ENCODE measurements at places on chromosomes 12 and 14. TPM values are rescaled to one million over a fixed set of nuclear protein-coding genes. Genes with fewer than 3 reads are reported as not detected.

DNA sequence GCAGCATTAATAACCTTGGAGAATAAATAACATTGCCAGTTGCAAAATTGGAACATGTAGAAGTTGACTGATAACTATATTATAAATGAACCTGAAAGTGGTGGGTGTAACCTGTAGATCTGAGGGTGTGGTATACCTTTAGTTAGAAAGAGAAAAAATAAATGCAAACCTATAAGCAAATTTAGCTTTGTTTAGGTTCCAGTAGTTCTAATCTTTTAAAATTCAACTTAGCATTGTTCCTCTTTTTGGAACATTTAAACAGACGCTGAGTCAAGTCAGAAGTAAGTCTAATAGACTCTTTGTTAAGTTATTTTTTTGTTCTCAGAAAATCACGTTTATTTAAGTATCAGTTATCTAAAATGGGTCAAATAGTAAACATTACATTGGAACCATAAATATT lies 120.0 kb downstream of the DNAI7 start:
- no peak for DNase-seq

INSM2 gene
- 0.07 TPM for total RNA-seq

DNA sequence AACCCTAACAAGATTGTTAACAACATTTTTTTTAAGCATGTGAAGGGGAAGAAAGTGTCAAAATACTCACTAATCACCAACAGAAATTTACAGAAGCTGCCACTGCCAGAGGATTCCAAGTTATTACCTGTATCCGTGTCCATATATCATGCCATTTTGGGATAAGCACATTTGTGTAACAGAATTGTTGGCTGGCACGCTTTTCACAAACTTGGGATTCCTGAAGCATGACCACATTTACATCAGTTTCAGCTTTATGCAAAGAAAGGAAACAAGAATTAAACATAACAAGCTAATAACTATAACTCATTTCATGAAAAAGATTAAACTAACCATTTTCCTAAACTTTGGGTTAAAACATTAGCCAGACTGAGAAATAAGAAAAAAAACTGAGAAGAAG lies 5.9 kb downstream of the NEMP1 start:
- no peak for DNase-seq

DNA sequence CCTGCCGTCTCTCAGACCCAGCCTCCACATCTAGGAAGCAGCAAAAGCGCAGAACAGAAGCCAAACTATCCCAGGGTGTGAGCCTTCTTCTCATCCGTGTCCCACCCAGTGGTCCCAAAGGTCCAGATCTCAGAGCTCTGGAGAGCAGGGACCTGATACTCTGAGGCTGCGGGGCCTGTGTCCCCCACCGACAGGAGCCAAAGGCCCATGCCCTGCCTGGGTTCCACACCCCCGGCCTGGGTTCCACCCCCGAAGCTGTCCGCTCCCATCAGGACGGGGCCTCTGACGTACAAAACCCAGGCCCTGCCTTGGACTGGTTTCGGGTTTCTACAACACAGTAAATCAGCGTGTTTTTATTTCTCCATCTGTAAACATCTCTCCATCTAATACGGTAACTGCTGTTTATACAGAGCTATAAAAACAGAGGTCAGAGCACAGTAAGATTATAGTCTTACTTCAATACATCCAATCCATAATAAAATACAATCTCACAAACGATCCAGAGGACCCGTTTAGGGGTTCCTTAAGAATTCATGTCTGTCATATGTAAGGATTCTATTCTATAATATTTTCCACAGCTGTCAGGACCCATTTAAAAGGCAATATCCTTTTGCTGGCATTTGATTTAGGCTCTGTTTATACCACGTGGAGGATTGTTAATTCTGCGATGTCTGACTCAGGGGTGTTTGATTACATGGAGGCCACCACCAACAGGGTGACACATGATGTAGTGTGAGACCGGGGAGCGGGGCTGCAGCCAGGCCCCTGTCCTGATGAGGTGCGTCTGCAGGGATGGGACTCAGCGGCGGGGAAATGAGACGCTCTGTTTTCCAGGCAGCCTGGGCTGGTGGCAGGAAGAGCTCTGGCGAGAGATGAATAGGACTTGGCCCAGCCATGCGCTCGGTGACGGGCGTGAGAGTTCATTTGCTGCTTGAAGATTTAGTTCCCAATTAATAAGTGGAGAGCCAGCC lies 110.3 kb downstream of the DICER1 start:
- DNase-seq, result peak; percentile 10

DNA sequence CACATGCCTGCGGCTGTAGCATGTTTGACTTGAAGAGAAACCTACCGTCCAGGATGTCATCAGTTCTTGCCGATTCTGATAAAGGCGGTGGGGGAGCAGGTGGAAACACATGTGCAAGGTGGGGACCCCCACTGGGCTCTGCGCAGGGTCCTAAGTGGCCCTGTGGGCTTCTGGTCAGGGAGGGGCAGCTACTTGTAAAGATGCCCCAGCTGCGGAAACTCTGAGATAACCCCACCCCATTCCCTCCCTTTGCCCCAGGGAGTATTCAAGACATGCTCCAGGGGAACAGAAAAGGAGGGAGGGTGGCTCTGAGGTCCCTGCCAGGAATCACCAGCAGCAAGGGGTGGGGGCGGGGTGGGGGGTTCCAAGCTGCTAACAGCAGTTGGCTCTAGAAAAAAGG lies 67.6 kb downstream of the PIWIL1 start:
- no peak for DNase-seq

GRCh38 chr14:60331201-60332045 lies 82.4 kb downstream of the PPM1A start:
- peak; percentile 96 for DNase-seq

CACNA2D4 gene
- not detected for total RNA-seq

TPCN1 gene
- total RNA-seq, result 29.3 TPM

DNA sequence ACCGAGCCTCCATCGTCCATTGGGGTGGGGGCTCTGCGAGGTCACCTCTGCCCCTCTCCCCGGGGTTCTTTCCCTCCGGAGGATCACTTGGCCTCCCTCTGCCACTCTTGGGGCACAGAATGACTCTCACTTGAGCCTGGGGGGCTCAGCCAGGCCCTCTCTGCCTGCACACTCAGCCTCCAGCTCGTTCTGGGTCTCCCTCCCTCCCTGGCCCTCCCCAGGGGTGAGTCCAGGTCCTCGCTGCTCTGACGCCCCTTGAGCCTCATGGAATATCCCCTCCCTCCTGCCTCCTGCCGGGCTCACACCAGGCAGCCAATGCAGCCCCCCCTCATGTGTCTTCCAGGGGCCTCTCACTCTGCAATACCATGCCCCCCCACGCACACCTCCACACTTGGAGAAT lies 17.7 kb upstream of the SFSWAP start:
- DNase-seq, result no peak

DNA sequence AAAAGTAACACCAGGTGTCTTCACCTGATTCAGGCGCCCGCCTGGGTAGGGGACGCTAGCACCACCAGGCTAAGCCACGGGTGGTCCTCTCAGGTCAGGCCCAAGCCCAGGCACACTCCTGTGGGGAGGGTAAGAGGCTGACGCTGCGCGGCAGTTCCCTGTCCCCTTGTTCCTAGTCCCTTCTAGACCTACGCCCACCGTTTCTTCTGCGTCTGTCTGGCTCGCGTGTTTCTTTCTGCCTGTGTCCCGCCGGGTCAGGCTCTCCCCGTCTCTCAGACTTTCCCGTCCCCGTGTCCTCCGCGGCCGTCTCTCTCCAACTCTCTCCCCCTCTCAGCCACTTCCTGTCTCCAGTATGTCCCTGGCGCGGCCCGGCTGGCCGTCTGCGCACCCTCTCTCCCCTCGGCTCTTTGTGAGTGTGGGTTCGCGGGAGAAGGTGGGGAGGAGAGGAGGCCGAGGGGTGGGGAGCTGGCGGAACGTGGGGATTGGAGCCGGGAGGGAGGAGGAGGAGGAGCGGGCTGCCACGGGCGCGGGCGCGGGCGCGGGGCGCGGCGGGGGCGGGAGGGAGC lies 3.1 kb upstream of the TNS2 start:
- no peak for DNase-seq

- no peak for DNase-seq
These were observed 37.1 kb upstream of the PLXNC1 start for GRCh38 chr12:94111302-94111701.

DNA sequence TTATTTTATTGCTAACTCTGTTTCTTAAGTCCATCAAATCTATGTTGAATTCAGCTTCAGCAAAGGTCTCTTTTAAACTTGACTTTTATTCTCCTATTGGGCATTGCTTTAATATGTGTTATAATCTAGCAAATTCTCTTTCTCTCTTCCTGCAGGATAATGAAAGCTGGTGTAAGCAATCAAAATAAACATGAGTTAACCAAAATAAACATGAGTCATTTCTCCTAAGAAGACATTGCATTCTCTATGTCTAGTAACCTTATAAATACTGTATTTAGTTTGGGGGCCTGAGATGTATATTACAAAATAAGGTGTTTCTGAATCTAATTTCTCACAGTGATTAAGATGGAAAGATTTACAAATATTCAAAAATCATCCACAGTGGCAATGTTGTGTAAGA lies 739.1 kb upstream of the ATXN7L3B start:
- DNase-seq, result peak; percentile 59

- DNase-seq, result peak; percentile 69
These were observed 609.7 kb downstream of the SLC16A7 start for GRCh38 chr12:60205500-60205899.

C12orf60 gene
- 0.47 TPM for total RNA-seq

GRCh38 chr12:6274231-6275221 lies 36.0 kb upstream of the PLEKHG6 start:
- DNase-seq, result peak; percentile 61

- DNase-seq, result no peak
These were observed 41.5 kb downstream of the BCL11B start for GRCh38 chr14:99230208-99231151.

RFLNA gene
- total RNA-seq, result not detected

TPH2 gene
- total RNA-seq, result not detected

- DNase-seq, result peak; percentile 87
These were observed 117.2 kb upstream of the DIO3 start for GRCh38 chr14:101444116-101444515.

DNA sequence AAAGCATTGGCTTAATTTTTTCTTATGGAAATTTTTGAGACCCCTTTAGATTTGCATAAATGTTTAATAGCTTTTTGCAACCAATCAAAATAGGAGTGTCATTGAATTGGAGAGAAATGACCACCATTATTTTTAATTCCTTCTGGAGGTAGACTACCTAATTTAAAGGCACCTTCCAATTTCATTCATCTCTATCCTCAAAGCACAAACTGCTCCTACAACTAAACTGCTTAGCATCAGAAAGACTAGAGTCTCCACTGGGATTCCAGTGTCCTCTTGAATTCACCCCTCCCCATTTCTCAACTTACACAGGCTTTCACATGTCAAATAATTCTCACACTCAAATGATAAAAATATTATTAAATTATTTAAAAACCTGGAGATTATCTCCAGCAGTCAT lies 168.4 kb downstream of the RPS29 start:
- DNase-seq, result no peak

GRCh38 chr12:58211211-58211610 lies 269.8 kb downstream of the ATP23 start:
- DNase-seq, result no peak

GRCh38 chr12:26369588-26369987 lies 174.2 kb downstream of the SSPN start:
- DNase-seq, result peak; percentile 84

DNA sequence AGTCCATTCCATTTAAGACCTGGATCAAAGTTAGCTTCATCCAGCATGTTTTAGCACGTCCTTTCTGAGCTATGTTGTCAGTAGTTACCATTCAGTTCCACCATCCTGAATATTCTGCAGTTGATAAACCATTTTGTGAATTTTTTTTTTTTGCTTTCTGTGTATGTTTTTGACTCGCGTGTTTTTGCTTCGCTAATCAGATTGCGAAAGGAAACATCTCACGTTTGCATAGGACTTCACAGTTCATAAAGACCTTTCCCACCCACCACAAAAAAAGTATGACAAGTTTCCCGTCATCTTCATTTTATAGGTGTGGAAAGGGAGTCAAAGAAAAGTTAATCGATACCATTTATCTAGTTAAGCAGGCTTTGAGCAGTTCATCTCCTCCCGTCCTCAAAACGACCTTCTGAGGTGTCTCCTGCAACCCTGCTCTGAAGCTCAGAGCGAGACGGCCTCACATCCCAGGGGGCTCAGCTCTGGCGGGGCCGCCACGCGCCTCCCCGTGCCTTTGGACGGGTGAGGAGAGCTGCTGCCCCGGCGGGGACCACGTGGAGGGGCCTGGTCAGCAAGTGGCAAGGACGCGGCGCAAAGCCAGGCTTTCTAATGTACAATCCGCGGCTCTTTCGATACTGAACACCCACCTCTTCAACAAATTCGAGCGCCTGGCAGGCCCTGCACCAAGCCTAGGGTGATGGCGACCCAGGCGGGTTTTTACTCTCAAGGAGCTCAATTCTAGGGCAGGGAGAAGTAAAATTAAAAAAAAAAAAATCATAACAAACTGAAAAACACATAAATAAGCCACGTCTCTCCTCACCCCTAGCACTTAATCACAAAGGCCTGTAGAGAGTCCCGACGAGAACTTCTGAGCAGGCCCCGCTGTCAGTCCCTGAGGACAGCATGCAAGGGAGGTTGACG lies 988 bp upstream of the TMEM263 start:
- no peak for DNase-seq

SDS gene
- total RNA-seq, result not detected

KRT83 gene
- 0.33 TPM for total RNA-seq

- DNase-seq, result no peak
These were observed 2.9 kb downstream of the RILPL2 start for GRCh38 chr12:123433615-123434014.

- DNase-seq, result no peak
These were observed 279.8 kb upstream of the DIO2 start for GRCh38 chr14:80491131-80491530.

DNA sequence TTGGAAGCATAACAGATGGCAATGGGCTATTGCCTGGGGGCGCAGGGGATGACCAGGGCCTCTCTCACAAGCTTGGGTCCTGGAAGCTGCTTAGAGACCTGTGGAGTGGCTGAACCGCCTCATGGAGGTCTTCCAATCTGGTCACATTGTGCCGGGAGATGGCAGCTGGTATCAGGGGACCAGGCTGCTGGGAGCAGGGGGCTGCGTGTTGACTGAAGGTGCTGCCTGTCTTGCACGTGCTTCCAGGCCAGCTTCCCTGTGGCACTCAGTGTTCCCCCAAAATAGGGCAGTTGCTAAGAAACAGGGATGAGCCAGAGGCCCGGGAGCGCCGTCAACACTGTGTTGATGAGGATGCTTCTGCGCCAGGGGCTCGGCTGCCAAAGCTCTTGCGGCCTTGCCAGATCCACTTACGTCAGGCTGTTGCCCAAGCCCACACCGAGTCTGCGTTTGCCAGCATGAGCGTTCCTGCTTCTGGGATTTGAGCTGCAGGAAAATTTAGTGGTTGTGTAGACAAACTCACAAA lies 39.8 kb downstream of the ELK3 start:
- no peak for DNase-seq

- peak; percentile 41 for DNase-seq
These were observed 17.4 kb upstream of the LEMD3 start for GRCh38 chr12:65152012-65152411.

ASCL1 gene
- not detected for total RNA-seq

- peak; percentile 70 for DNase-seq
These were observed 25.6 kb upstream of the ARID4A start for GRCh38 chr14:58272588-58273372.

GRCh38 chr12:12039897-12040296 lies 30.8 kb upstream of the BCL2L14 start:
- DNase-seq, result no peak

PRKD1 gene
- total RNA-seq, result 3.0 TPM

GRCh38 chr12:116346741-116347140 lies 69.2 kb upstream of the MED13L start:
- DNase-seq, result peak; percentile 81
